Activated CD8-positive, alpha-beta memory T cell treated with anti-CD3 and anti-CD28 coated beads for 4 hours (primary cell): ENCODE measurements at places on chromosomes 3 and 15.

- DNase-seq, result no peak
Measured at GRCh38 chr3:32992310-32992686, 40.9 kb downstream of the CCR4 start.

DNA sequence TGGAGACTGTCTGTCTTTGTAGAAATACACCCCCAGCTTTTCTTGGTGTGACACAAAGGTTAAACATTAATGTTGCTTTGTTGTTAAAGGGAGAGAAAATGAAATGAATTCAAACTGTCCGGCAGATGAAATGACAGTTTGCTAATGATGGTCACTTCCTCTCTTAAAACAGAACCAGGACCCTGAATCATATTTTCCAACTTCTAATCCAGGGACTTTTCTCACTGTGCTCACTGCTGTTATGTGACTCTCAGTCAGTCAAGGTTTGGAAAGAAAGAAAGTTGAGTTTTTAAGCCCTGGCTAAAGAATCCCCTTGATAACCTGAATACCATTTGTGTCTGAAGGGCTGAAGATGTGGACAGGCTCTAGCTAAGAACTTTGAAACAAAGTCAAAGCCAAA, 215.8 kb downstream of the AGBL1 start:
- no peak for DNase-seq

DNA sequence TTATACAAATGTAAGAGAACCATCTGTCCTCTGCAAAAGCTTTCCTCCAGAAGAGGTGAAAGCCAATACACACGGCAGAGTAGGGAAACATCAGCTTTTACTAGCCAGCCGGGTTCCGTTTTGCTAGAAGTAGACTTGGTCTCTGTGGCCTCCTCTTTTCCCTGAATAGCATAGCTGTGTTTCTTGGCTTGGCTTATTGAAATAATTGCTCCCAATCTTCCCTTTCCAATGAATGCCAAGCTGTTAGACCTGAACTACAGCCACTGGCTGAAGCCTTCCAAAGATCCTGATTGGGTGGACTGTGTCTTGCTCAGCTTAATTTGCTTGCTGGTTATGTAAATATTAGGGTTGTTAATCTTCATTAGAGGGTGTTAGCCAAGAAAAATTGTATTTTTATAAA, 157.8 kb upstream of the ROPN1 start:
- no peak for DNase-seq

GRCh38 chr3:105614288-105615030, 247.8 kb downstream of the ALCAM start:
- no peak for DNase-seq

- DNase-seq, result no peak
Measured at GRCh38 chr3:186094696-186095425, 14.0 kb downstream of the ETV5 start.

GRCh38 chr3:108408883-108409799, 101.3 kb downstream of the MYH15 start:
- no peak for DNase-seq

DNA sequence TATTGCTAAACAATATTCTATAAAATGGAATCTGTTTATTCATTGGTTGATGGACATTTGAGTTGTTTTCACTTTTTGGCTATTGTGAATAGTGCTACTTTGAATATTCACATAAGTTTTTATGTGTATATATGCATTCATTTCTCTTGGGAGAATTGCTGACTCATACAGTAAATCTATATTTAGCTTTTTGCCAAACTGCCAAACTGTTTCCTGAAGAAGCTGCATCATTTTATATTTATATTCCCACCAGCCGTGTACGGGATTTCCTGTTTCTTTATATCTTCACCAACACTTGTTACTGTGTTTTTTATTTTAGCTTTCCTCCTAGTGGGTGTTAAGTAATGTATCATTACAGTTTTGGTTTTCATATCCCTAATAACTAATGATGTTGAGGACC, 12.5 kb upstream of the TCAIM start:
- no peak for DNase-seq

DNA sequence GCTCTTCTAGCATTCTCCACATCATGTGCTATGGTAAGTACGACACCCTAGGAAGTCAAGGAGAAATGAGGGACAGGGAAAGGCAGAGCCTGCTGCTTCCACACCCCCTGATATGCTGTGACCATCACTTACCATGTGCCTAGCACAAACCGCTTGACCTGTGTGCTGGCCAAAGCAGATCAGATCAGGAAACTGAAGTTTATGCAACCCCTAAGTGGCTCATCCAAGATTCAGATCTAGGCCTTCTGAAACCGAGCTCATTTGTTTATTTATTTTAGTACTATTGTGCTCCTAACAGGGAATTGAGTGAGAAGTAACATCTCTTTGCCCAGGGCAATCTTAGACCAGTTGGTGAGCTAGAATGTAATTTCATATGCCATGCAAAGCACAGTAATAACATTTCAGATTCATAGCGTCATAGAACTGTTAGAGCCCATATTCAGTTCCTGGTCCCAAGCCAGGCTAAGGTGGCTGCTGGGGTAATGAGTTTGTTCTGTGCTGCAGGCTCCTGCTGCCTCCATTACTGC, at the start of gene RTP2:
TSS of gene RTP2 (minus strand) at position 51 of the 527 bp plus-strand sequence. CDS start 429 bp downstream, outside the sequence.
- no peak for DNase-seq

DNA sequence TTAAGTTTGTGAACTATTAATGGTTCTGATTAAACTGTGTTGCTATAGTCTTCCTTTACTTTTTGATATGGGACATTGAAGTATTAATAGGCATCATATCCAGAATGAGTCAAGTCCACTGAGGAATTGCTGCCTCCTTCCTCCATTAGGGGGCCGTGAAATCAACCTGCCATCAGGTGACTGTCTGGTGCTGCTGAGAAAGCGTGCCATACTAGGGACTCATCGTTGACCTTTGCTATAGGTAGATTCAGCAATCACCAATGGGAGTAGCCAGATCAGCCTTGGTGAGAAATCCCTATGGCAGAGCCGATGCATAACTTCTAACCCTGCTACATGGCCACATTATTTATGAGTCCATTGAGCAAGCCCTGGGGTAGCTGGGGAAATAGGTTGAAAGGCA, 30.1 kb upstream of the SLC28A2 start:
- no peak for DNase-seq

DNA sequence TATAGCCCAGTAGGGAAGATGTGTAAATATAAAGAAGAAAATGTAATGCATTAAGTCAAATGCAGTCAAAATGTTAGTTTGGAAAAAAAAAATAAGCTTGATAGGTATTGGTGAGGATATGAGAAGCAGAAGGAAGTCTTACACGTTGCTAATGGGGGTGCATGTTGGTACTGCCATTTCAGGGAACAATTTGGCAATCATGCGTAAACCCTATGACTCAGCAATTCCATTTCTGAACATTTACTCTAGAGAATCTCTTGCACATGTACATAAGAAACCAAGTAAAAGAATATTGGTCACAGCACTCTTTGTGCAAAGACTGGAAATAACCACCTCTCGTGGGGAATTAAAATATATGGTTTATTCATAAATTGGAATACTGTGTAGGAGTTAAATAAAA, 35.5 kb upstream of the TIMP4 start:
- DNase-seq, result no peak

DNA sequence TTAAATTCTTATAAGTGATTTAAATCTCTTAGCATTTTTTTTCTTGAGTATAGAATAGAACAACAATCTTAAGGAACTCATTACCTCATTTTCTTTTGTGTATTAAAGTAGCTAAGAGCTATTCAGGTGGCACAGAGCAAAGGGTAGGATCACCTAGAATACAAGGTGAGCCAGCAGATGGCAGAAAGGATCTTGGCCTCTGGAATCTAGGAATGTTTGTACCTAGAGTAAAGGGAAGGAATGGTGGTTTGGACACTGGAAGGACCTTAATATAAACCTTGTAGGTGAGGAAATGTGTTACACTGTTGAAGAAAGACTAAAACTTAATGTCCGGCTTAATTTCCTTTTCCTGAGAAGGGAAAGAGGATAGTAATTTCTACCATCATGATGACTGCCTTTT, 89.0 kb downstream of the GHSR start:
- no peak for DNase-seq

DNA sequence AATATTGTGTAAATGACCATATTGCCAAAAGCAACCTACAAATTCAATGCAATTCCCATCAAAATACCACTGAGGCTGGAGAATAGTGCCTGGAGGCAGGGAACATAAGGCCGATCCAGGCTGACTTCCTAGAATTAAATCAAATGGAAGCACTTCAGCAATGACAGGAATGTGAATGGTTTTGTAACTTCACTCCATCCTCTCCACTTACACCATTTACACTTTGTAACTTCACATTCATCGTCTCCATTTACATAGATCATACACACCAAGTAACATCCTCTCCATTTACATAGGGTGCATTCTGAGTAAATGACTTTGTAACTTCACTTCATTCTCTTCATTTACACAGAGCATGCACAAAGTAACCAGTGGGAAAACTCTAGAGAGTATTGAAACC, 11.6 kb downstream of the STRIT1 start:
- DNase-seq, result no peak

DNA sequence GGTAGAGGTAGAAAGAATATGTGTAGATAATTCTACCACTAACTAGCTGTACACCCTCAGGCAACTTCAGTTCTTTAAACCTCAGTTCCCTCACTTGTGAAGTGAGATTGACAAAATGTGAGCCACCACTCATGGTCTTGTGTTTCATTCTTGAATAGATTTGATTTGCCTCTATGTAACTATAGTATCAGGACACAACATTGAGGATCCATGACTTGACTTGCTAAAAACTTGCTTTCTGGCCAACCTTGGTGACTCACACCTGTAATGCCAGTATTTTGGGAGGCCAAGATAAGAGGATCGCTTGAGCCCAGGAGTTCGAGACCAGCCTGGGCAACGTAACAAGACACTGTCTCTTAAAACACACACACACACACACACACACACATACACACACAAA, 115.8 kb upstream of the FLNB start:
- no peak for DNase-seq
